ENCODE measurements at places on chromosomes 3 and 15.

DNA sequence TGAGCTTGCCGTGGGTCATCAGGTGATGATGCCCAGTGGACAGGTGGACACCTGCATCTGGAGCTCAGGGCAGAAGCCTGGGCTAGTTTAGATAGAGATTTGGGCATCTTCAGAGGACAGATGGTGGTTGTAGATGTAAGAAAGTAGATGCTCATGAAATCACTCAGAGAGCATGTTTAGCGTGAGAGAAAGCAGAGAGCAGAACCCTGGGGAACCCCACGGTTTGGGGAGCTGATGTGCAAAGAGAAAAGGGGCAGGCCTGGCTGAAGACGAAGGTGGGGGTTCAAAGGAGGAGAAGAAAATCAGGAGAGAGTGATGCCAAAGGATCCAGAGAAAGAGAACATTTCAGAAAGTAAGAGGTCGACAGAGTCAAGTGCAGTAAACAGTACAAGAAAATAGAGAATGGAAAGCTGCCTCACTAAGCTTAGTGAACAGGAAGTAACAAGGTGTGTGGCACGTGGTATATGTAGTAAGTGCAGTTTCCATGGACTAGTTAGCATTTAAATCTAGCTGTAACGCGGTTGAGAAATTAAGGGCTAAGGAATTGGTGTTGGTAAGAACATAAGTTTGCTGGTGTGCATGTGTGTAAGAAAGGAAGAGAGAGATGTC lies 13.5 kb downstream of the TIGIT start:
- DNase-seq, result peak; percentile 42

GRCh38 chr15:92800013-92800412 lies 100.1 kb upstream of the CHD2 start:
- no peak for DNase-seq

DNA sequence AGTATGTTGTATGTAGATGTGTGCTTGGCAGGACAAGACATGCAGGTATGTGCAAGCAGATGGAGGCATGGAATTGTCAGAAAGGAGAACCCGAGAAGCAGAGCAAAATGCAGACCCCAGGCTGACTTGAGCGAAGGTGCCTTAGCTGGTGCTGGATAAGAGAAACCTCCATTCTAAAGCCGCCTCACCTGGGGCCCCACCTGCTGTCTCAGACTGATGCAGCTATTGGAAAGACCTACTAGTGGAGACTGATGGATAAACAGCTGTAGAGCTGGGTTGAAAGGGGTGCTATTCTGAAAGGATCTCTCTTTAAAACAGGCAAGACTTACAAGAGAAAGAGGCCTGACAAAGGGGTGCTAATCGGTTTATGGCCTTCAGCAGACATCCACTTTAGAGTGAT lies 86.2 kb downstream of the EPHB1 start:
- no peak for DNase-seq

GRCh38 chr3:105877336-105877910 lies 8.6 kb upstream of the CBLB start:
- no peak for DNase-seq

DNA sequence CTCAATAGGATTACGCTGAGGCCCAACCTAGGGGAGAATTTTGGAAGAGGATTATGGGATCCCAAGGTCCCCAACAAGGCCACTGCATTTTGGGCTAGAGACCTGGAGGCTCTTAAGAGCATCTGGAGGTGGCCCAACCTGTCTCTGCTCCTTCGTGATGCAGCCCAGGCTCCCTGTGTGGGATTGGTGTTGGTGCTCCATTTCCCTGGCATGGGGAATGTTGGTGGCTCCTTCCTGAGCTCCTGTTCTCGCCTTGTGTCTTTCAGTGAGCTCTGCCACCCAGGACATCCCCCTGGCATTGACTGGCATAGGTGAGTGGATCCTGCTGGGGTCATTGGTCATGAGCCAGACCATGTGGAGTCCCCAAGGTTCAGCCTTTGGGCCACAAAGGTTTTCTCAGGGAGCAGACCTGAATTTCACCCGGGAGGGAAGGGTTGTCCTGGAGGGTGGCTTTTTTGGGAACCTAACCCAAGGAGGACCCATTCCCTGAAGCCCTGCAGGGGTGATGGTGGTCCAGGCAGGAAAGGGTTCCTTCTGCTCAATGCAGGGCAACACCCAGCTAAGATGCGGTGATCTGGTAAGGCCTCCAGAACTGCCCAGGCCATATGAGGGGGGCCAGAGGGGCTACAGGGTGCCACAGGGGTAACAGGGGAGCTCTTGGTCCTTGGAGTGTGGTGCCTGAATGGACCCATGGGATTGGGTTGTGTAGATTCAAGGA lies 202.5 kb downstream of the UBE3A start:
- DNase-seq, result no peak

DNA sequence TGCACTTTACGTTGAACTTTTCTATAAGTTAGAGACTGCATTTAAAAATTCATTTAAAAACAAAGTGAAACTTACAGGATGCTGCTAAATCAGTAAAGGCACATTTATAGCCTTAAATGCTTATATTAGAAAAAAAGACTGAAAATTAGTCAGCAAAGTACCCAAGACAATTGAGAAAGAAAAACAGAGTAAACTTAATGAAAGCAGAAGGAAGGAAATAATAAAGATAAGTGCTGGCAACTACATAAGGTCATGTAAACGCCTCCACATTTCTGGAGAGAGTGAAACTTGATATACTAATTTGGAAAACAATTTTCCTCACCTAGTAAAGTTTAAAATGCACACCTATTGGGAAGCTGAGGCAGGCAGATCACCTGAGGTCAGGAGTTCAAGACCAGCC lies 58.2 kb upstream of the ACAN start:
- no peak for DNase-seq

DNA sequence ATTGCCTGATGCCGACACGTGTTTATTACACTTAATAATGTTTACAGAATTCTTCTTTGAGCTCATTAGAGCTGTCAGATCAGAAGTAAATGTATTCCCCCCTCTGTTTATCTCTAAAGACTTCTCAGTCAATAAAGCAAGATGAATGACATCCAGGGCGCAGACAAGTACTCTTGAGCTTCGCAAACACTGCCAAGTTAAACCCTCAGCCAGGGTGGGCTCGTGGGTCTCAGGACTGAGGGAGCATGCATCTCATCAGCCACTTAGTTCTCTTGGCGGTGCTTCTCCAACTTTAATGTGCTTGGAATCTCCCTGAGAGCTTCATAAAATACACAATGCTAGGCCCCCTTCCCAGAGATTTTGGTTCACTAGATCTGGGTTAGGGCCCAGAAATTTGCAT lies 333.9 kb upstream of the THRB start:
- no peak for DNase-seq

DNA sequence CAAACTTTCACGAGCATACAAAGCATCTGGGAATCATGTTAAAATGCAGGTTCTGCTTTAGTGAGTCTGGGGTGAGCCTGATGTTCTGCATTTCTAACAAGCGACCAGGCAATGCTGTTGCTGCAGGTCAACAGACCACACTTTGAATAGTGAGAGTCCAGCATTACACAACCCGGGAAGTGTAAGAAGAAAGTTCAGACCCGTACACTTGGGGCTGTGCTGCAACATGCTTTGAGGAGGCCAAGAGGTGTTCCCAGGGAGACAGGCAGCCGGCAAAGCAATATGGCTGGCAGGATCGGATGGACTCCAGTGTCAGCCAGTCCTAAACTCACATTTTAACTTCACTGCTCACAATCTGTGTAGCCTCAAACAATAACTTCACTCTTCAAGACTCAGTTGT lies 134.2 kb downstream of the LIPC start:
- DNase-seq, result no peak

DNA sequence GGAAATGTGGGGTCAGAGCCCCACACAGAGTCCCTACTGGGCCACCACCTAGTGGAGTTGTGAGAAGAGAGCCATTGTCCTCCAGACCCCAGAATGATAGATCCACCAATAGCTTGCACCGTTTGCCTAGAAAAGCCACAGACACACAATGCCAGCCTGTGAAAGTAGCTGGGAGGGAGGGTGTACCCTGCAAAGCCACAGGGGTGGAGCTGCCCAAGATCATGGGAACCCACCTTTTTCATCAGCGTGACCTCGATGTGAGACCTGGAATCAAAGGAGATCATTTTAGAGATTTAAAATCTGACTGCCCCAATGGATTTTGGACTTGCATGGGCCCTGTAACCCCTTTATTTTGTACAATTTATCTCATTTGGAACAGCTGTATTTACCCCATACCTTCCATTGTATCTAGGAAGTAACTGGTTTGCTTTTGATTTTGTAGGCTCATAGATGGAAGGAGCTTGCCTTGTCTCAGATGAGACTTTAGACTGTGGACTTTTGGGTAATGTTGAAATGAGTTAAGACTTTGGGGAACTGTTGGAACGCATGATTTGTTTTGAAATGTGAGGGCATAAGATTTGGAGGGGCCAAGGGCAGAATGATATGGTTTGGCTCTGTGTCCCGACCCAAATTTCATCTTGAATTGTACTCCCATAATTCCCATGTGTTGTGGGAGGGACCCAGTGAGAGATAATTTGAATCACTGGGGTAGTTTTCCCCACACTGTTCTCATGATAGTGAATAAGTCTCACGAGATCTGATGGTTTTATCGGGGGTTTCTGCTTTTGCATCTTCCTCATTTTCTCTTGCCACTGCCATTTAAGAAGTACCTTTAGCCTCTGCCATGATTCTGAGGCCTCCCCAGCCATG lies 49.0 kb downstream of the CD200 start:
- no peak for DNase-seq

DNA sequence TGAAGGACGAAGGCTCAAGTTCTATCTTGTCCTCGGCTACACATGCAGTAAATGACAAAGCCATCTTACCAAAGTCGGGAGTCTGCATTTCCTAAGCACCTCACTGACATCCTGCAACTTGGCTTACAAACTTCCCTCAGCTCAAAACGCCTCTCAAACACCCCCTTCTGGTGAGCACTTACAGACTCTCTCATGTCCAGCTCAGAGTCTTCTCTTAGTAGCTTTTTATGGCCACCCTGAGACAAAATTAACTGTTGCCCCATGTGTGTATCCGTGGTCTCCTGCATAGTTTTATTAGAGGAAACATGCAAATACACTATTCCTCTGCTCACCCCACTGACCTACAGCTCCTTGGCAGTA lies 819.7 kb downstream of the FHIT start:
- no peak for DNase-seq

- DNase-seq, result no peak
Measured at GRCh38 chr3:143269741-143270140, 150.2 kb downstream of the CHST2 start.

DNA sequence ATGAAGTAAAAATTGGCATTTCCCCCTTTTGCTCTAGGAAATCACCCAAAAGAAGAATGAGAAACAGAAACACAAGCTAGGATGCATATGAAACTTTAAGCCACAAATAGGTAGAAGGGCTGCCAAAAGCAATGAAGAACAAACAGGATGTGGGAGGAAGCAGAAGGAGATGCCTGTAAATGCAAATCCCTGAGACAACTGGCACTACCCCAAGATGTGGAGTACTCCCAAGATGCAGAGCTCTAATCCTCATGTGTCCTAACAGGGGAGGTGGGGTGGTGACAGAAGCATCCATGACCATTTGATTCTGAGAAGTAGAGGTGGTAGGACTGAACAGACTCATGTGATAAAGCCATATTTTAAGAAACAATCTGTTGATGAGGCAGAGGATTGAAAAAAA lies 31.9 kb upstream of the ZNF280D start:
- DNase-seq, result no peak

DNA sequence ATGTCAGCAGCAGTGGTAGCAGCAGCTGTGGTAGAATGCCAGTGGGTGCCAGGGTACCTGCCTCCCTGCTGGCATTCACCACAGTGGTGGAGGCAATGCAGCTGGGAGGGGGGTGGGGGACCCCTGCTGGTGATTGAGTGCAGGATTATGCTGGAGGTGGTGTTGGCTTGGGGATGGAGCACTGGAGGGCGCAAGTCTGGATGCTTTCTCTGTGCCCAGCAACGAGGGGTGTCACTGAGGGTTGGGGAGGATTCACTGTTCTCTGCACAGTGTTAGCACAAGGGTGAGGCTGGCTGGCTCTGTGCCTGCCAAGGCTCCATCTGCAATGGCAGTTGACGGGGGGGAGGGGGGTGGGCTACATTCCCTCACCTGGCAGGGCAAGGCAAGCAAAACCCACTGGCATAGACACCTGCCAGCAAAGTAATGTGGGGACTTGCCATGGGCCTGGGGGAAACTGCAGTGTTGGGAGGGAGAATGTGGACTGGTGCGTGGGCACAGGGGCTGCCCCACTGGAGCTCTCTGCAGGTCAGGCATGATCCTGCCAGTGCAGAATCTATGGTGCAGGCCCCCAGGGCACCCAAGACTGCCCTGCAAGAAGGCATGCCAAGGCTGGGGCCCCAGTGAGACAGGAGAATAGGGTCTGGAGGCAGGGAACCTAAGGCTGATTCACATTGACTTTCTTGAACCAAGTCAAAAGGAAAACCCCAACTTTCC lies 64.3 kb downstream of the MINDY4B start:
- DNase-seq, result no peak

DNA sequence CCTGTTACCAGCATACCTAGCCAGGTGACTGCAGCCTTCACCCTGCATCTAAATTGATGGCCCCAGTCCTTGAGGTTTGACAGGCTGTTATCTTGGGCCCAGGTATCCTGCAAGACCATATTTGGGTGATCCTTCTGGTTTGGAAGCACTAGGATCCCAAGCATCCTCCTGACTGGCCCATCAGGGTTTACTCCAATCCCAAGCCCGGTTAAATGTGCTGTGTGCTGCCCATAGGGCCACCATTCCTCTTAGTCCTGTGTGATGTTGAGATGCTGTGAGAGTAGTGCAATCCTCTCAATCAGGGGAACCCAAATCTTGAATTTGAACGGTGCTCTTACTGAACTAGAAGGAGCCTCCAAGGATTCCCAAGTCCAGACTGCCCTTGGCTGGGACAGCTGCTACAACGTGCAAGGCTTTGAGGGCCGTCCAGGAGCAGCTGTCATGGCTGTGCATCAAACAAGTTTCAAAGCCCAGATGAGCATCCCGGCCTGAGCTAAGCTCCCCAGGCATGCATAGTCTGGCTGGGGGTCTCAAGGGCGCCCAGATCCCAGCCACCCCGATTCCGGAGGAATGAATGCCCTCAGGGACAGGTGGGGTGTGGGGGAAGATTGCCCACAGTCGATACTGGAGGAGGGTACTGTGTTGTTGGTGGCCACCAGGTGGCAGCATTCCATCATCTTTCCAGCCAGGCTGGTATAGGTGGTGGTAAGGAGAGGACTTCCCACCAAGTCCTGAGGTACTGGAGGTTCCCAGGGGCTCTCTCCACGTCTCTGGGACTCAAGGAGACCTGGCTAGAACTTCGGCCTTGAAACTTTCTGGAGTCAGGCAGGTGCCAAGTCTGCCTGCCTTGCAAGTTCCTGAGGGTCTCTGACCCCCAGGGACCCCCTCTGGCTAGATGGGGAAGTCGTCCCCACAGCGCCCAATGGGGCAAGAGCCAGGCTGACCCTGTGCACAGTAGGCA lies 32.6 kb downstream of the RBM5 start:
- peak; percentile 81 for DNase-seq

DNA sequence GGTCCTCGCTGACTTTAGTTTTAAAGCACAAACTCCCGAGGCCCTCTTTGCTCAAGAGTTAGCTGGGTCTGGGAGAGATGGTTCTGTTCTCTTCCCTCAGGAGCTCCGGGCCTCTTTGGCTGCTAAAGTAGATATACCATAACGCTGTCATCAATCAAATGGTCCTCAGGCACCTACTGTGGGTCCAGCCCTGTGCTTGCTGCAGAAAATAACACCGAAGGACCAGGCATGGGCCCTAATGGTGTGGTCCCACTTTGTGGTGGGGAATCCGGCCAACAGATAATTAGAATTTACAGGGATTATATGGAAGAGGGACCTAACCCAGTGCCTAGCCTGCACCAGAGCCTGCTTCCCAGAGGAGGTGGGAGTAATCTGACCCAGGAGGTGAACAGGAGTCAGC lies 347.4 kb downstream of the LRTM1 start:
- no peak for DNase-seq
